ENCODE measurements at places on chromosomes 4 and X. TPM values are rescaled to one million over a fixed set of nuclear protein-coding genes. Genes with fewer than 3 reads are reported as not detected.

DNA sequence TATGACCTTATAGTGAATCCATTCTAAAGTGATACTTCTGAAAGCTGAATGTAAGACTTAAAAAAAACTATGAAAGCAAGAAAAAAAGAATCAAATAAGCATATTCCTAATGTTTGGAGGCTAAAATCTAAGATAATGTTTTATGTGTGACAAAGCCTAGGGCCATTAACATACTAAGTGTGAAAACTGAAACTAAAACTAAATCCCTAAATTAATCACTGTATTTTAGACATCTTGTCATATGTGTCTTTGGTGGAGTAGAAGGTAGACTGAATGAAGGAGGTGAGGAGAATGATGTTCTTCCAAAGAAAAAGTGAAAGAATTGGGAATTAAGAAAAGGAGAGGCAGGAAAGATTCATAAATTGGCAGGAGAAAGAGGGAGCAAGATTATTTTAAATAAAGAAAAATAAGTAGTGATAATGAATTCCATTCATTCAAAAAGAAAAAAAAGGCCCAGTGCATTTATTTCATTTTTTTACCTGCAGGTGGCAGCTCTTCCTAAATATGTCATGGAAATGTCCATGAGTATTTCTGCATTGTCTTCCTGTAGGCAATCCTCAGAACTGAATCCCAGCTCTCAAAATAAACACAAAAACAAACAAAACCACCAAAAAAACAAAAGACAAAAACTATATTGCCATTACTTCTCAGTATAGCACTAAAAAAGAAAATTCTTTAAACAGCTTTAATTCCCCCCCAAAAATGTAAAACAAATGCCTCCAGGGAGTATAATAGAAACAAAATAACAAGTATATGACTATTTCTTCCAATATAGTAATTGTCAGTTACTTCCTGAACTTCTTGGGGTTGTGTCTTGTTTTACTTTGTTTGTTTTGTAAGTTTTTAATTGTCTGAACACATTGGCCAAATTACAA is 17.0 kb upstream of the AP1AR start:
- DNase-seq, result no peak
- H3K4me1 ChIP-seq, result no peaks in the 10 kb centered on the region
- H3K4me3 ChIP-seq, result no peak overlapping the region
- no peaks in the 10 kb centered on the region for H3K36me3 ChIP-seq
- no peak overlapping the region for H3K27ac ChIP-seq

Gene SSX4B
- not detected for total RNA-seq

GRCh38 chrX:153102418-153102817 is 30.2 kb downstream of the PNMA6A start:
- no peak for DNase-seq
- H3K27ac ChIP-seq, result no peak overlapping the region
- H3K4me3 ChIP-seq, result no peak overlapping the region
- peaks cover 3% of the 10 kb centered on the region for H3K27me3 ChIP-seq
- no peaks in the 10 kb centered on the region for H3K4me1 ChIP-seq

DNA sequence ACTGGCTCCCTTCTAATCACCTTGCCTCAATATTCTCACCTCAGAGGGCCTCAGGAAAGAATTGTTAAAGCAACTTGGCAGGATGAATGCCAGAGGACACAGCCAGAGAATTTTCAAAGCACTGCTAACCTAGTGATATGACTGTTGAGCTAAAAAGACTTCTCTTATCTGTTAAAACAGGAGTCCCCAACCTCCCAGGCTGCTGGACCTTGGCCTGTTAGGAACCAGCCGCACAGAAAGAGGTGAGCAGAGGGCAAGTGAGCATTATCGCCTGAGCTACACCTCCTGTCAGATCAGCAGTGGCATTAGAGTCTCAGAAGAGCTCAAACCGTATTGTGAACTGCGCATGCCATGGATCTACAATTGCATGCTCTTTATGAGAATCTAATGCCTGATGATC is 1.7 kb upstream of the KCNE5 start:
- no peak overlapping the region for H3K4me3 ChIP-seq
- H3K36me3 ChIP-seq, result no peaks in the 10 kb centered on the region
- no peak for DNase-seq
- no peak overlapping the region for H3K27ac ChIP-seq

GRCh38 chrX:153060095-153060445 is 3.8 kb downstream of the PNMA3 start:
- H3K27ac ChIP-seq, result no peak overlapping the region
- H3K36me3 ChIP-seq, result no peaks in the 10 kb centered on the region
- H3K4me3 ChIP-seq, result no peak overlapping the region
- H3K4me1 ChIP-seq, result no peaks in the 10 kb centered on the region
- no peak for DNase-seq

DNA sequence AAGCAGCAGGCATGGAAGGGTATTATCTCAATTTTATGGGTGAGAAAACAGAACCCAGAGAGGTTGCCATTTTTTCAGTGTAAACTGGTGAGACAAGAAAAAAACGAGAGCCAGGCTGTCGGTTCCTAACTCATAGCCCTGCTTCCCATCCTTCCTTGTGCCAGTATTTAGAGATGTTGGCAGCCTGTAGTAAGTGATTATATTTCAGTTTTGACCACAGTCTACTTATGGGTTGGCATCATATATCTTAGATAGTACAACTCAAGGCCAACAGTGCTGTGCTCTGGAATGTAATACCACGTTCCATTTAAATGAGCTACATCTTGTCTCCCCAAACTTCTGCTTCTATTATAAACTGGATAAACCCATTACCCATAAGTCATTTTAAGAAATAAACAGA is 40.8 kb downstream of the XK start:
- H3K4me3 ChIP-seq, result no peak overlapping the region
- H3K36me3 ChIP-seq, result no peaks in the 10 kb centered on the region
- H3K4me1 ChIP-seq, result no peaks in the 10 kb centered on the region
- no peak for DNase-seq
